Stimulated activated CD8-positive, alpha-beta memory T cell treated with anti-CD3 and anti-CD28 coated beads, Interleukin-4, amount 100 ng/mL, for 24 hours (primary cell): ENCODE measurements at places on chromosomes 4 and X.

DNA sequence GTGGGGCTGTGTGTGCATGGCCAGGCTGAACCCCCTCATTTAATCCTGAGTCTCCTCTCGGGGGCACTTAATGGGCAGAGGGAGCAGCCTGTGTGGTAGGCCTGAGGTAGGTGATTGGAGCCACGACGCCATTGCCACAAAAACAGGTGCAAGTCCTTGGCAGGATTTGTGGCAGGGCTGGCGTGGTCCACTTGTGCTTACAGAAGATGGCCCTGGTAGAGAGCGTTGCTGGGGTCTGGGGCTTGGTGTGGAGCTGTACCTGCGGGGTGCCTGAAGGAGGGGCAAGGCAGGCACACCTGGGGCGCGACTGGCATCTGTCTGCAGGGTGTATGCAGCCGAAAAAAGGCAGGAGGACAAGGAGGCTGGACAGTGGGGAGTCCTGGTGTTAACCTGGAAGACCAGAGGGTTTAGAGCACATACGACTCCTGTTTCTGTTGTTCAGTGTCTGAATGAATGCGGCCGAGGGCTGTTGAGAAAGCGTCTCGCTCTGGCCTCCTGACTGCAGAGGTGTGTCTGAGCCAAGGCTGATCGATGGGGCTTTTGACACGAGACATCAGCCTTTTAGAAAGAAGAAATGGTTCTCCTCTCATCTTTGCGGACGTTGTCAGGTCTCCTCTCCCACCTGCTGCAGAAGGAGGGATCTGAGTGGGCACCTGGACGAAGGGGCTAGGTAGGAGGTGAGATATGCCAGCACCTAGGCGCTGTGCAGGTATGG, 52.0 kb downstream of the TBC1D14 start:
- DNase-seq = no peak

- DNase-seq = no peak
Observed at GRCh38 chr4:143514901-143515300, 1.4 kb downstream of the SMARCA5 start.

DNA sequence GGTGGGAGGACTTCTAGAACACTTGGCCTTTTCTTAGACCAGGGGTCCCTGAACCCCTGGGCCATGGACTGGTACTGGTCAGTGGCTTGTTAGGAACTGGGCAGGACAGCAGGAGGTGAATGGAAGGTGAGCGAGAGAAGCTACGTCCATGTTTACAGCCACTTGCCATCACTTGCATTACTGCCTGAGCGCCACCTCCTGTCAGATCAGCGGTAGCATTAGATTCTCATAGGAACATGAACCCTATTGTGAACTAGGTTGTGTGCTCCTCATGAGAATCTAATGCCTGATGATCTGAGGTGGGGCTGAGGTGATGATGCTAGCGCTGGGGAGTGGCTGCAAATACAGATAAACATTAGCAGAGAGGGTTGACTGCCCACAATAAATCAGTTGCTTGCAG, 100.9 kb upstream of the IGFBP7 start:
- no peak for DNase-seq

DNA sequence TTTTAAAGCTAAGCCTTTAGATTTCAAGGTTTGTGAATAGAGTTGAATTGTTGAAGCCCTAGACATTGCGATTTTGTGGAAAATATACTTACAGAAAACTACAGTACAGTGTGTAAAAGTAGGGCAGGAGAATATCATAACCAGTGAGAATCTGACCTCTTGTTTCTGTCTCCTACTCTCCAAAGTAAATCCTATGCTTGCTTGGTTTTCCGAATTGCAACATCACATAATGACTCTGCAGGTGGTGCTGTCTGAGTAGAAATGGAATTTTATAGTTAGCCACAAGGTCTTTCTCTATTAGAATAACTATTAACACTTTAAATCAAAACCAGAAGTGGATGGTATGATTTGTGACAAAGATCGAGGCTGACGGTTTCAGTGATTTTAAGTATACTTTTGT, 505.6 kb downstream of the RAPGEF2 start:
- DNase-seq = no peak

DNA sequence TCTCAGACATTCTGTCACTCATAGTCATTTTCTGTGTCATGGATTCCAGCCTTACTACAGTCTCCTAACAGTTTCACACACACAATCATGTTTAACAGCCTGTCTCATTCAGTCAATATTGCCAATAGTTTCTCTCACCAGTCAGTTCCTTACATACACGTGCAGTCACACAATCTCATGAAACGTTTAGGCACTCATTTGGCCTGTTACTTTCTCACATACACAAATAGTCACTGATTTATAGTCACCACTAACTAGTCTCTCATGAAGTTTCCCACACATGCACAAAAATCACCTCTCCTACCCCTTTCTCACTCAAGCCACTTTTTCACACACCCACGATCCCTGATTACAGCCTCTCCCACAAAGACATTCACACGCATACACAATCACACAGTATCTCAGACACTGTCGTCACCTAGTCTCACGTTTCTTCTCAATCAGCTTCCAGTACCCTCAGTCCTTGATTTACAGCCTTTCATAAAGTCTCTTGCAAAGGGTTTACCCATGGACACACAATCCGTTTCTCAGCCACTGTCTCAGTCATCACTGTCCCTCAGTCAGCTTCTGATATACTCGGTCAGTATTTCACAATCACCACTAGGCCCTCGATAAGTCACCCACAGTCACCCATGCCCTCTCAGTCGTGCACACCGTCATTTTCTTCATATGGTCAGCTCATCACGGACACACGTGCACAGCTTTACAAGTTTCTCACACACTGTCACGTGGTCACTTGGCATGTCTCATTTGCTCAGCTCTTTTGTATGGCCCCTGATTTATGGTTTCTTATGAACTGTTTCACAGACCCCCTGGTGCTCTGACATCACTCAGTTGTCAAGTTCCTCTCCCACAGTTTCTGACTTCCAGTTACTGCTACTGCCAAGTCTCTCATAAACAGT, 4.2 kb upstream of the CFP start:
- DNase-seq = no peak

DNA sequence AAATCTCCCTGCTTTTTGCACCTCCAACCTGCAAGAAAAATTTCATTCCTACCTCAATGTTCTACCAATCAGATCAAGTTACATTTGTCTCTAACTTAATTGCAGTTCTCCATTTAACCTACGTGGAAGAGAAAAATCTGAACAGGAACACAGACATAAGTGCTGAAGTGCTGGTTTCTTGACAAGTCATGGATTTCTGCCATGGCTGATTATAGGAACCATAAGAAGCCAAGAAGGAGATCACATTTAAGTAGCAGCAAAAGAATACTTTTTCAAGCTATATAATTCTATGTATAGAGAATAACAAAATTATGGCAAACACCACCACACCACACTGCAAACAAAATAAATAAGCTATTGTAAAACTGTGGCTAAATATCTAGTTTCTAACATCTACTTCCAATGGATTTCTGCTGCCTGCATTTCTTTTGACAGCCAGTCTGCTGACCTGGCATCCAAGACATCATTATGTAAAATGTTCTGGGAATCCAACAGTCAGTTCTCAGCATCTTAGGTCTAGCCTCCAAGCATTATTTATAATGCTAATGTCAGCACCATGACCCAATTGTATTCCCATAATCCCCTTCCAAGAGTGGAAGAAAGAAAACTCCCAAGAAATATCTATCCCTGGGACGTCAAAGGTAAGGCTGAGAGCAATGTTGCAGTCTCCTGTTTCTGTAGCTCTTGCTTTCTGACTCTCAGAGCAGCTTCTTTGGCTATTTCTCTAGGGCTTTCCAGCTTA, 50.8 kb upstream of the GAB1 start:
- DNase-seq = no peak

GRCh38 chrX:57270980-57271379, 15.5 kb upstream of the FAAH2 start:
- no peak for DNase-seq

GRCh38 chr4:22435652-22436051, 80.2 kb downstream of the ADGRA3 start:
- DNase-seq = no peak

DNA sequence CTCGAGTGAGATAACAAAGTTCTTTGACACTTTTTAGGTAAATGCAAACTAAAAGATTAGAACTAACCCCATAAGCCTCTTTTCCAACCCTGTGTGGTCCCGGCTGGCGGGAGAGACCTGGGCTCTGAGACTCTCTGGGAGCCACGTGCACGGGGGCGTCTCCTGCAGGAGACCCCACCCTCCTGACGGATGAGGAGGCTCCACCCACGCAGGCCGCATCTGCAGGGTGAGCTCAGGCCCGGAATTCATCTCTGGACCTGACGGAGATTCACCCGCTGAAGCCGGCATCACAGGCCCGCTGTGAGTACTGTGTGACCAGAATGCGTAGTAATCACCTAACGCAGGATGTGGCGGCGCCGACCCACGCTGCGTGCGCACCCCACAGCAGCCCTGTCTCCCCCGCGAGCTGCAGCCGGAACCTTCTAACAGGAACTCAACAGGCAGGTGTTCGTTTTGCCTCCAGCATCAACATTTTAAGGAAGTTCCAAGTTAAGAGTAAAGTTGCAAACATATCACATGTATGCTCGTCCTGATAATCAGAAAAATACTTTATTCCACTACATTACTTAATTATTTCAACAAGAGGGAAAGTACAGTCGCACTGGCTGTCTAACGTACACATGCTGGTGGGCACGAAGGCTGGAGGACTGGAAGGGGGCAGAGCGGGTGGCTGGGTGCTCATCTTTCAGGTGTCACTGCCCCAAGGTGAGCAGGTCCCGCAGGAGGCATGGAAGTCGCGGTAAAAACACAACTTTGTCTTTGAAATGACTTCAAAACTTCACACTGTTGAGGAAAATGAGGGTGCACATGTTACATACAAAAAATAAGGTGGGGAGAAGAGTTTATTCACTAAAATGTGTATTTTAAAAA, 44.5 kb downstream of the FGFRL1 start:
- DNase-seq = peak; percentile 66

DNA sequence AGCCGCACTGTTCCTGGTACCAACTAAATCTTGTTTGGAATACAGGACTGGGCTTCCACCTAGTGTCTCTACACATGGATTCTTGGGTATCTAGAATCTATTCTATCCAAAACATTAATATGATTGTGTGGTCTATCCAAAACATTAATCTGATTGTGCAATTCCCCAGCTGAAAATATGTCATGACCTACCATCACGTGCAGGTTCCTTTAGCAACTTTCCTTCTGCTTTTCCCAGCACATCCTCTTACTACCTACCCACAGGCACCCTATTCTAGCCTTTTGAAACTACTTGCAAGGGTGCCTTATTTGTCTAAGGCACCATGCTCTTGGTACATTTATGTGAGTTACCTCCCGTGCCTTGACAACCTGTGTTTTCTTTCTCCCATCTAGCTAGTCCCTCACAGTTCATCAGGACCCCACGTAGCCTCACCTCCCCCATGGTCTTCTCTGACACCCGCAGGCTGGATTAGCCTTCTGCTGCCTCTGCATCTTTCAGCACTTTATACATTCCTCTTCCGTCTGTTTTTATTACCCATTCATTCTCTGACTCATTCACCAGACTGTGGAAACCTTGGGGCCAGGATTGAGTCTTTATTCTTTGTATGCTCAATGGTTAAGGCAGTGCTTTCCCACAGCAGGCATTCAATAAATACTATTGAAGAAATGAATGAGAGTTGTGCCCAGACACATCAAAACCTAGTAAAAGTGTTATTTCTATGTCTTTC, 88.8 kb upstream of the FAM9B start:
- no peak for DNase-seq

GRCh38 chrX:153765138-153766079, 1.4 kb downstream of the PLXNB3 start:
- no peak for DNase-seq

DNA sequence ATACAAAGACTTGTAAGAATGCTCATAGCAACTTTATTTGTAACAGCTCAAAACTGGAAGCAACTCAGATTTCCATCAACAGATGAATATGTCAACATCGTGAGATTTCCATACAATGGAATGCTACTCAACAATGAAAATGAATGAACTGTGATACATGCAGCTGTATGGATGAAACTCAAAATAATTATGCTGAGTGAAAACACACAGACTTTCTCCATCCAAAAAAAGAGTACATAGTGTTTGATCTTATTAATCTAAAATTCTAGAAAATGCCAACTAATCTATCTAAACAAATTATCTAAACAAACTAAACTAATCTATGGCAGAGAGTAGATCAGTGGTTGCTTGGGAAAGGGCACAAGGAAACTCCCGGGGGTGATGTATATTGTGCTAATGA, 42.7 kb downstream of the PPP1R2C start:
- DNase-seq = no peak

GRCh38 chr4:126736133-126736518, 896.6 kb upstream of the INTU start:
- DNase-seq = no peak

DNA sequence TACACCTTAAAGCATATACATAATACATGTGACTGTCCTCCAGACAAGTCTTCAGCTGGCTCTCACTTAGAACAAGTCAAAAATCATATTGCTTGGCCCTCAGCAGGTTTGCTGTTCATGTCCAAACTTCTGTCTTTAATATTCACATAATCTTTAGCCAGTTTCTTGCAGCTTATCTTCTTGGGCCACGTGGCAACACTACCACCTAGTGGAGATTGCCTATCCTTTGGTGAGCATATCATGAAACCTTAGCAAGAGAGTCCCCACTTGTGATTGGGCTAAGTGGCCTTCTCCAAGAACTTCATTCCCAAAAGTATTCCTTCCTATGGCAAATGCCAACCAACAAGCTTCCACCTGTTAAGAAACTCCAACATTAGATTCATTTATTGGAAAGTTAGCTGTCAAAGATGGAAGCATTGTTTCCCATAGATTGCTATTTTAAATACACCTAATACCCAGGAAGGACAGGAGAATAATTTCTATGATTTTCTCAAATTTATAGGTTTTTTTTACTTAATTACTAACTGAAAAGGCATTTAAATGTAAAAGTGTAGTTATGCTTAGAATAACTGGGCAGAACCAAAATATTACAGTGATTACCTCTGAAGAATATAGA, 231.9 kb upstream of the INTU start:
- no peak for DNase-seq

GRCh38 chr4:183035726-183036415, 63.2 kb upstream of the WWC2 start:
- DNase-seq = no peak

- DNase-seq = no peak
Observed at GRCh38 chrX:128769495-128769894, 717.3 kb upstream of the ACTRT1 start.

- DNase-seq = no peak
Observed at GRCh38 chrX:67648361-67648760, 104.5 kb downstream of the AR start.

- DNase-seq = no peak
Observed at GRCh38 chr4:13783800-13784411, 156.4 kb upstream of the BOD1L1 start.
